ENCODE measurements at places on chromosomes 7 and 10. TPM values are rescaled to one million over a fixed set of nuclear protein-coding genes. Genes with fewer than 3 reads are reported as not detected.
A peak's percentile ranks its signal among the peaks of the same experiment; 100 is the strongest.

The CALCR gene
- 0.44 TPM for total RNA-seq

The MNX1 gene
- 0.20 TPM for total RNA-seq

The CLDN15 gene
- total RNA-seq: 11.4 TPM

The AGAP9 gene
- 7.6 TPM for total RNA-seq

The SPDYE11 gene
- total RNA-seq: not detected

The IKZF1 gene
- total RNA-seq: 0.48 TPM

The C10orf88 gene
- 11.7 TPM for total RNA-seq

The OPN1SW gene
- total RNA-seq: not detected

The NPFFR1 gene
- total RNA-seq: not detected

The CALHM3 gene
- total RNA-seq: not detected

The PDE1C gene
- 0.31 TPM for total RNA-seq

The MCMBP gene
- 90.2 TPM for total RNA-seq

The DDC gene
- not detected for total RNA-seq

The LGI1 gene
- total RNA-seq: 1.2 TPM

The TMEM270 gene
- total RNA-seq: not detected

GRCh38 chr10:103711351-103711994 lies 143.9 kb downstream of the SH3PXD2A start:
- H3K4me3 ChIP-seq: no peak overlapping the region
- H3K36me3 ChIP-seq: no peaks in the 10 kb centered on the region
- no peak overlapping the region for H3K27ac ChIP-seq
- no peaks in the 10 kb centered on the region for H3K4me1 ChIP-seq

- no peak for DNase-seq
- peaks cover 5% of the 10 kb centered on the region for H3K36me3 ChIP-seq
- H3K27me3 ChIP-seq: no peaks in the 10 kb centered on the region
- peaks cover 6% of the 10 kb centered on the region for H3K4me1 ChIP-seq
- H3K4me3 ChIP-seq: no peak overlapping the region
These were observed 114.2 kb upstream of the DGKB start for GRCh38 chr7:15016766-15017165.

DNA sequence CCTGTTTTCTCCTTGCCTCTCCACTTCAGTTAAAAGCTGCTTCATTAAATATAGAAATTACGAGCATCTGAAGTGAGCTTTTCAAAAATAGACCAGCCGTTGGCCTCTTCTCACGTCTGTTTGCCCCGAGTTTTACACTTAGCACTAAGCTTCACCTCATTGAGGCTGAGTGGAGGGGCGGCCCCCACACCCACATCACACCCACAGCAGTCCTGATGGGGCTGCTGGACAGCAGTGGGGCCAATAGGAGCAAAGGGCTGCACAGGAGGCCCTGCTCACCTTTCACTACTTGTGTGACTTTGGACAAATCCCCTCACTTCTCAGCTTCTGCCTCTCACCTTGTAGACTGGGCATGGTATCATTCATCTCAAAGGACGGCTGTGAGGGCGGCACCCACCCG lies 677.8 kb downstream of the SDK1 start:
- H3K27ac ChIP-seq: no peak overlapping the region
- H3K4me3 ChIP-seq: no peak overlapping the region
- no peaks in the 10 kb centered on the region for H3K27me3 ChIP-seq
- no peak for DNase-seq
- peaks cover 3% of the 10 kb centered on the region for H3K4me1 ChIP-seq

GRCh38 chr7:154953006-154953684 lies 49.8 kb downstream of the PAXIP1 start:
- peak; percentile 80 for DNase-seq
- H3K27ac ChIP-seq: no peak overlapping the region
- H3K36me3 ChIP-seq: peaks cover 78% of the 10 kb centered on the region
- no peaks in the 10 kb centered on the region for H3K4me1 ChIP-seq
- no peaks in the 10 kb centered on the region for H3K27me3 ChIP-seq
- H3K4me3 ChIP-seq: no peak overlapping the region

DNA sequence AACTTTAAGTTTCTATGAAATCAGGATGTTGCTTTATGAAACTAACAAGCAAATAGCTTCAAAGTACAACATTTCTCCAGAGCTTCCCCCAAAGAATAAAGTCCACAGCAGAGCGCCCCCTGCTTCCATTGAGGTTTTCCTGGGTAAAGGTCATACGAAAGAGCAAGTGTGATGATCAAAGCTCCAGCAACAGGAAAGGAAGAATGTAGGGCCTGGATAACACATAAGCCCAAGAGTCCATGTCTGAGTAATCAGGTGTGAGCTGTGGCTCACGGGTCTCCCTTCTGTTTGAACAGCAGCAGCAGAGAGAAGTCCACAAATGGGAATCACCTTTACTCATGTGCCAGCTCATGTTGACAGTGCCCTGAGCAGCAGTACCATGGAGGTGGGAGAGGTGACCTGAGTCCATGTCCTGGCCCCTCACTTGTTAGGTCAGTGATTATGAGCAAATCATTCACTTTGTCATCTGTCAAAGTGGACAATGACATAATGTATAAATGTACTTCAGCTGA lies 50.5 kb downstream of the MRPL32 start:
- H3K27me3 ChIP-seq: no peaks in the 10 kb centered on the region
- no peak overlapping the region for H3K27ac ChIP-seq
- DNase-seq: peak; percentile 32

DNA sequence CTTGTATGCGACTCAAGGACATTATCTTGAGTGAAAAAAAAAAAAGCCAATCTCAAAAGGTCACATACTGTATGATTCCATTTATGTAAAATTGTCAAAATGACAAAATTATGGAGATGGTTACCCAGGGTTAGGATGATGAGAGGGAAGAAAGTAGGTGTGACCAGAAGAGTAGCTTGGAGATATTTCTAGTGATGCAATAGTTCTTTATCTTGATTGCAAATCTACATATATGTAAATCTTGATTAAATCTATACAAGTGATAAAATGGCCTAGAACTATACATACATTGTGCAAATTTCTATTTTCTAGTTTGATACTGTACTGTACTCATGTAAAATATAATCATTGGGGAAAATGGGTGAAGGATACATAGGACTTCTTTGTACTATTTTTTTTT lies 4.6 kb downstream of the CEP41 start:
- no peaks in the 10 kb centered on the region for H3K27me3 ChIP-seq
- peaks cover 2% of the 10 kb centered on the region for H3K36me3 ChIP-seq
- DNase-seq: no peak

- H3K27ac ChIP-seq: no peak overlapping the region
- no peak overlapping the region for H3K4me3 ChIP-seq
- H3K4me1 ChIP-seq: 0 out of 2 replicates have a peak, but pooled peaks cover 2% of the 10 kb centered on the region
These were observed 2.1 kb upstream of the CCDC126 start for GRCh38 chr7:23594879-23595604.

DNA sequence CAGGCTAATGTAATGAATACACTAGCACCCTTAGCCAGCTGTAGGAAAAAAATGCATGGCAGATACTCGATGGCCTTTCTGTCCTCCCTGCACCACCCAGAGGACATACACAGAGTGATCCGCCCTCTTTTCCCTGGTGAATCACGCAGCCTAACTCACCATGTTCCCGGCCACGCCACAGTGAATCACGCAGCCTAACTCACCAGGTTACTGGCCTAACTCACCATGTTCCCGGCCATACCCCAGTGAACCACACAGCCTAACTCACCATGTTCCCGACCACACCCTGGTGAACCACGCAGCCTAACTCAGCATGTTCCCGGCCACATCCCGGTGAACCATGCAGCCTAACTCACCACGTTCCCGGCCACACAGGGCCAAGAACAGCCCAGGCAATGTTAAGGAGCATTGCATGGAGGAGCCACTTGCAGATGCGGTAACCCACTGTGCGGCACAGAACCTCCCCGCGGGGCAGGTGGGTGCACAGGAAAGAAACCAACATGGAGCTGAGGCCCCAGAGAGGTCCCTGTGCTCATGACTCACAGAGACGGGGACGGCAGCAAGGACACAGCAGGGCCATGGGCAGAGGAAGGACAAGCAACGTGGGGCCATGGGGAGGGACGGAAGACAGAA lies 508.5 kb downstream of the DNAJB6 start:
- H3K27me3 ChIP-seq: no peaks in the 10 kb centered on the region
- H3K36me3 ChIP-seq: no peaks in the 10 kb centered on the region
- no peak for DNase-seq
- H3K4me3 ChIP-seq: no peak overlapping the region
- no peak overlapping the region for H3K27ac ChIP-seq
- peaks cover 4% of the 10 kb centered on the region for H3K4me1 ChIP-seq

GRCh38 chr7:35762781-35763180 lies 38.1 kb upstream of the SEPTIN7 start:
- no peaks in the 10 kb centered on the region for H3K36me3 ChIP-seq
- no peaks in the 10 kb centered on the region for H3K4me1 ChIP-seq
- no peak overlapping the region for H3K27ac ChIP-seq
- no peak for DNase-seq
- H3K27me3 ChIP-seq: no peaks in the 10 kb centered on the region

- no peaks in the 10 kb centered on the region for H3K36me3 ChIP-seq
- DNase-seq: no peak
- no peak overlapping the region for H3K27ac ChIP-seq
- H3K27me3 ChIP-seq: no peaks in the 10 kb centered on the region
These were observed 214.6 kb upstream of the TMEM72 start for GRCh38 chr10:44696496-44696895.

- H3K4me1 ChIP-seq: no peaks in the 10 kb centered on the region
- no peaks in the 10 kb centered on the region for H3K27me3 ChIP-seq
- no peaks in the 10 kb centered on the region for H3K36me3 ChIP-seq
- H3K27ac ChIP-seq: no peak overlapping the region
- H3K4me3 ChIP-seq: no peak overlapping the region
These were observed 152.4 kb upstream of the ADO start for GRCh38 chr10:62652114-62652513.

- DNase-seq: no peak
- no peak overlapping the region for H3K4me3 ChIP-seq
- H3K27me3 ChIP-seq: no peaks in the 10 kb centered on the region
- H3K36me3 ChIP-seq: peaks cover 6% of the 10 kb centered on the region
- H3K27ac ChIP-seq: no peak overlapping the region
These were observed 100.4 kb downstream of the LMBR1 start for GRCh38 chr7:156792611-156793010.

DNA sequence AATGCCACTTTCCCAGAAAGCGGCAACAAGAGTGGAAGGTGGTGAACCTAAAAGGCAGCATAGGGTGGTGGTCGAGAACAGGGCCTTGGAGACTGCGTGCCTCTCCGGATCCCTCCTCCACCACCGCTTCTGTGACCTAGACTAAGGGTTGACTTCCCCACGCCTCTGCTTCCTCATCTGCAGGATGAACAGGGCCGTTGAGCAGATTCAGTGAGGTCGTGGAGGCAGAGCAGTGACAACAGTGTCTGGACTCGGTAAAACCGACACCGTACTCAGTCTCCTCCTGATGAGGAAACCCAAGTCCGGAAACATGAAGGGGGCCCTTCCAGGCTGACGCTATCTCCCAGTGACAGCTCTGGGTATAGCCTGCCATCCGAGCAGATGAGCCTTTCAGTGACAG lies 162.6 kb downstream of the CELF2 start:
- no peak for DNase-seq
- H3K4me1 ChIP-seq: no peaks in the 10 kb centered on the region
- no peaks in the 10 kb centered on the region for H3K27me3 ChIP-seq
- H3K27ac ChIP-seq: no peak overlapping the region
- H3K36me3 ChIP-seq: peaks cover 2% of the 10 kb centered on the region
- no peak overlapping the region for H3K4me3 ChIP-seq

- H3K36me3 ChIP-seq: peaks cover 8% of the 10 kb centered on the region
- H3K4me3 ChIP-seq: no peak overlapping the region
These were observed 2.2 kb downstream of the CYP17A1 start for GRCh38 chr10:102835007-102835482.

DNA sequence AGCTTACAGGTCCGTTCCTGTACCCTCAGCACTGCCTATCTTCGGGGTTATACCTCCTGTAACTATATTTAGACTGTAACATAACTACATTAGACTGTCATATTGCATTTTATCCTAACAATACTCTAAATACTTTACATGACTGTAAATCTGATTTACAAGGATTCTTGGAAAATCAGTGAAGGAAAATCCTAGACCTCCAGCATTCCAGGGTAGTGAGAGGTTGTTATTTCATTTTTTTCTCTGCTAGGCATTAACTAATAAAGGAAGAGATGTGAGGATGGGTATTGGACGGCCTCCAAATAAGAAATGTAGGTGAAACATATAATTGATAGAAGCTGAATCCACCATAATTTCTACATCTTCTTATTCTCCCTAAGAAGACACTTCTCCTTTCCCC lies 569.4 kb downstream of the CALN1 start:
- DNase-seq: no peak
- no peaks in the 10 kb centered on the region for H3K27me3 ChIP-seq
- no peaks in the 10 kb centered on the region for H3K4me1 ChIP-seq
- no peak overlapping the region for H3K27ac ChIP-seq
- no peak overlapping the region for H3K4me3 ChIP-seq

DNA sequence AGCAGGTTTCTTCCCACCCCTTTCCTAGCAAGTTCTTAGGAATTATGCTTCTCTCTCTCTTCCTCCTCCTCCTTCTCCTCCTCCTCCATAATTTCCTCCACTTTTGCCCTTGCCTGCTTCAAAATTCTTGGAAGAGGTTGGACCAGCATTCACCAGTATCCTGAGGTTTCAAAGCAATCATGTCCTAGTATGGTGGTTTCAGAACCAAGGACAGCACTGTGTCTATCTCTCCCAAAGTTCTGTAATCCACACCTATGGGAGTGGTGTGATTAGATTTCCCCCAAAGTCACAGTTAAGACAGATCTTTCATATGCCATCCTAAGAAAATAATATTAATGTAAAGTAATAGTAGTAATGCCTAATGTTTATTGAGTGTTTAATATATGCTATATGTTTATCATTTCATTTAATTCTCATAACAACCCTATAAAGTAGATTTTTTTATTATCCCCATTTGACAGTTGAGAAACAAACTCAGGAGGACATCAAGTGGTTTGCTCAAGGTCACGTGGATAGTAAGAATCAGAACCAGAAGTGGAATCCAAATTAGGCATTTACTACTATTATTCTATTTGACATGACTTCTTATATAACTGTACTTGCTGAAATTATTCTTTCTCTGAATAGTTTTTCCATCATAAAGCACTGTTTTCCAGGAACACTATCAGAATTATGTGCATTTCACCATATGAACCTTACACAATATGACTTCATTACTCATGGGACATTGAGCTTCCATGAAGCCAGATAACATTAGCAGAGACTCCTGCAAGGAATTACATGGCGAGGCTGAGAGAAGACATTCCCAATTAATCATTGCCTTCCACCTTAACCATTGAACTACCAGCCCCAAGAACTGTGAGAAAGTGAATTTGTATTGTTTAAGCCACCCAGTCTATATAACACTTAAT lies 91.4 kb downstream of the IPMK start:
- no peaks in the 10 kb centered on the region for H3K27me3 ChIP-seq
- no peaks in the 10 kb centered on the region for H3K4me1 ChIP-seq
- no peaks in the 10 kb centered on the region for H3K36me3 ChIP-seq
- no peak overlapping the region for H3K27ac ChIP-seq

- DNase-seq: no peak
- H3K27me3 ChIP-seq: no peaks in the 10 kb centered on the region
- peaks cover 4% of the 10 kb centered on the region for H3K36me3 ChIP-seq
These were observed 17.0 kb upstream of the WAPL start for GRCh38 chr10:86538547-86538946.

Data from H9 (cell line).